ENCODE measurements at places on chromosomes 12 and 14.

DNA sequence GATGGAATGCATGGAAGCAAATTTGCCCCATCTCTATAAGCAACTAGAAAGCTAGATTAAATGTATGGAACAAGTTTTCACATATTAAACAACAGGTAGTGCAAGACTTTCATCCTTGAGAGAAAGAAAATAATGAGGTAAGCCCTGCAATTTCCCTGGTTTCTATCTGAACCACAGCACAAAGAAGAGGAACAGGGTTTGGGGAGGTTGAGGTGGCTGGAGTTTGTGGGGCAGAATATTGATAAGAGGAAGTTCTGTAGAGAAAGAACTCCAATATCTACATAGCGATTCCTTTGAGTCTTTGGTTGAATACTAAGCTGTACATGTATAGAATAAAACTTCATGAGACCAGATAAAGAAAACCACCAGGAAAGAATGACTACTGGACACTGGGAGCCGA is 96.3 kb upstream of the CCND2 start:
- DNase-seq, result peak; percentile 26

DNA sequence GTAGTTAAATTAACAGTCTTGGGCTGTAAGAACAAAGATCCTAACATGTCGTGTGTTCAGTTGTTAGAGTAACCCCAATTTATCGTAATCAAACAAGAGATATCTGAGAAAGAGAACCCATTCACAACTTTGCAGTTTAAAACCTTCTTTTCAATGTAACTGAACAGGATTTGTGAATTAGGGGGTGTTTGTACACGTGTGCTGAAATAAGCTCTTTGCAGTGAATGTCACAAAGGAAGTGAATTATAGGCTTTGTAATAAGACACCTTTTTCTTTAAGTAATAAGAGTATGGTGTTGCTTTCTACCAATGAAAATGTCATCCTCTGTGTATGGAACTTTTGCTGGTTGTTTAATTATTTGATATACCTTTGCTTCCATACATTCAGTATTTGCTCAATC is 114.0 kb downstream of the ALX1 start:
- no peak for DNase-seq

DNA sequence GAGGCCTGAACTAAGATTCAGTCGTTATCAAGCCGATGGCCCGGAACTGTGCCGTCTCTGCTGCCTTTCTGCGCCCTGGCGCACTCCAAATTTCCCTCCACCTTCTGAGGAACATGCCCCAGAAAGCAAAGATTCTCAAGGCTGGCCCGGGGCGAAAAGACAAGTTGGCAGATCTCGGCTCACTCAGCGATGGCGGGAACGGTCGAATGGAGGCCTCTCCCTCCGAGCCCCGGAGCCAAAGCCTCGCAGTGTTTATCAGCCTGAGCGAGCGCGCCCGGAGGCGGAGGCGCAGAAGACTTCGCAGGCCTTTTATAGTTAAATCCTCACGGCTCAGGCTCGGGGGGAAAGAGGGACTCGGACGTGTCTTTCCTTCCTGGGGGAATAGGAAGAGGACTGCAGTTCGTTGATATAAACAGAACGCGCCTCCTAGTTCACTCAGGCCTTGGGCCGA is 5.6 kb downstream of the TBX5 start:
- DNase-seq, result no peak

DNA sequence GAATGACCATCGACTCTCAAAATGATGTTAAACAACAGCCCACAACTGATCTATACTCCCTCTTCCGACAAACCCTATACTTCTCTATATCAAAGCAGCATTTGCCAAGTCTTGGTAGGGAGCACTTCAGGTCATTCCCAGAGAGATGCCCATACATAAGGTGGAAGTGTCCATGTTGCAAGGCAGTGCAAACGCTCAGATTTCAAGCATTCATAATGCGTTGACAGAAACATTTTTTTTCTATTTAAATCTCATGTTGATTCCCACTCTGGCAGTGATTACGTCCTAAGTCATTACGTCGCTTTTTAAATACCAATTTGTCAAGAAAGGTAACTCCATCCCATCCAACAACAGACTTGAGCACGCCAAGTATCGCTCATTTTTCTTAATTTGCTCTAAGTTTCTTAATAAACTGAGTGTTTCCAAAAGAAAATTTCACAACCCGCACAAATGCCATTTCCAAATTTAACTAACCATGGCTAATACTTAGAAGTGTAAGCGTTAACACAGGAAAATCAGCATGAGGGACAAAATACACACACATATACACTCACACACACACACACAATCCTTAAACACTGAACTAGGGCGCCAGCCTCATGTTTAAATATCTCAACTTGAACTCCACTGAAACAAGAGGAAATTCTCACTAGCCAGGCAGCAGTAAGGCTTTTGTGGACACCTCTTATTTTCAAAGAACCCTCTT is 1.1 kb downstream of the GXYLT1 start:
- DNase-seq, result peak; percentile 55

DNA sequence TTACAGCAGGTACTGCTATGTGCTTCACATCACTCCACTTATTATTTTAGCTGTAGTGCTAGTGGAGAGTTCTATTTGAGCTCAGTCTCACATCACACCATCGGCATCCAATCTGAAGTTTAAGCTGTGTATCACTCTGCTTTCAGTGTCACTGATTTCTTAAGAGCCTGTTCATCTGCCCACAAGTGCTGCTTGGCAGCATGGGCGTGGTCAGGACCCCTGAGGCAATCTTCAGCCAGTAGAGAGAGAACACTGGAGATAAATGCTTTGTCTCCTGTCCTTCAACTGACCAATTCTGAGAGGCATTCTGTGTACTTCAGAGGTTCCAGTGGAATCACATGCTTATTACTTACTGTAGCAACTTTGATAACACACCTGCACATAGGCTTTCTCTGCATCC is 728.8 kb downstream of the RPS29 start:
- peak; percentile 2 for DNase-seq

- DNase-seq, result peak; percentile 89
Observed at GRCh38 chr12:132904718-132905328, 17.4 kb upstream of the CHFR start.

DNA sequence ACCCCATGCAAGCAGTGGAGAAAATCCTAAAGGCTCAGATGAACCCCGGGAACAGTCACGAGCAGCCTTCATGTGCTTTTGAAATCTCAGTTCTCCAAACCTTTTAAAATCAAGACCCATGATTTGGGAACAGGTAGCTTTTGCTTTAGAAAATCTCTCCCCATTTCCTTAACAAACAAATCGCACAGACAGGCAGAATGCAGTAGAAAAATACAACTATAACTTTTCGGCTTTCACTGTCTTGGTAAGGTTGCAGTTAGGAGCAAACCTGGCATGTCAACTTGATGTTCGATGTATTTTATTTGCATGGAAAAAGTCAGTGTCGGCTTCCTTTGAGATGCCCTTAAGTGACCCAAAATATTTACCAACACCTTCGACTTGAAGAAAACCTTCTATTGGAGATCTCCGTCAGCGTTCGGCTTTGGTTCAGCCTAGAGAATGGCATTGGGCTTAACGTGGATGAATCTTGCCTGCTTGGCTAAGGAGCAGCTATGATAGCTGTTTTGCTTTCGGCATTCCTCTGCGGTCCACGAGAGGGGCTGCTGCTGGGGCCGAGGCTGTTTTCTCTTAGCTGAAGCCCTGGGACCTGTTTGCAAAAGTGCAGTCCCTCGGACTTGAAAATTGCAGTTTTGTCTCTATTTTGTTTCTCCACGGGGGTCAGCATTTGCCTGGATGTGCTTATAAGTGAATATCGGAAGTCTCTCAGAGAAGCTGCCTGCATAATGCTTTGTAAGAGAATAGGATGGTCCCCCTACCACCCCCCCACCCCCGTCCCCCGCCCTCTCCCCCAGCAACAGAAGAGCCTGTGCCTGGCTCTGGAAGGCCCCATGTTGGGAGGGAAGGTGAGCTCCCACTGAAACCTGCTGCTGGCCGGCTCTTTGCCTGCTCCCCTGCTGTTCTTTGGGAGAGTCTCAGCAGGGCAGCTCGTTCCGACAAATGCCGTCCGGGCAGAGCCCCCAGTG is 122.8 kb downstream of the AACS start:
- DNase-seq, result no peak

DNA sequence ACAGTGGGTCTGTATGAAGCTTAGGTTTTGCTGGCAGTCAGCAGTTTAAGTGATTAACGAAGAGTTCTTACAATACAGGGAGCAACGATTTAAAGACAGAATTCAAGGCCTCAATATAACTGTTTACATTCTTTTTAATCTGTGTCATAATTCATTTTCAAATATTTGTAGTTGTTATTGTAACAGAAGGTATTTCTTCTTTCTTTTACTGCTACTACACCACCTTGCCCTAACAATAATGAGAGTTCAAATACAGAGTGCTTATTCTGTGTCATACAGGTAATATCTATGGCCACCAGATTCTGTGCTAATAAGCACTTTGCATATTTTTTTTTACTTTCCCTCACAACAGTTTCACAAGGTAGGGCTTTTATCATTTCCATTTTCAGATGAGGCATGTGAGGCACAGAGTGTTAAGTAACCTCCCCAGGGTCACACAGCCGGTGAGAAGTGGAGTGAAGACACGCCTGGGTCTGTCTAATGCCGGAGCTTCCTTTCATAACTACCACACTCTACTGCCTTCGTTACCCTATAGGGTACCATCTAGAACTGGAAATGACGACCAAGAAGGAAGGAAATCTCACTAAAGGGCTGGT is 81.9 kb downstream of the PELI2 start:
- no peak for DNase-seq

- no peak for DNase-seq
Observed at GRCh38 chr12:13187399-13187798, 9.1 kb upstream of the EMP1 start.

DNA sequence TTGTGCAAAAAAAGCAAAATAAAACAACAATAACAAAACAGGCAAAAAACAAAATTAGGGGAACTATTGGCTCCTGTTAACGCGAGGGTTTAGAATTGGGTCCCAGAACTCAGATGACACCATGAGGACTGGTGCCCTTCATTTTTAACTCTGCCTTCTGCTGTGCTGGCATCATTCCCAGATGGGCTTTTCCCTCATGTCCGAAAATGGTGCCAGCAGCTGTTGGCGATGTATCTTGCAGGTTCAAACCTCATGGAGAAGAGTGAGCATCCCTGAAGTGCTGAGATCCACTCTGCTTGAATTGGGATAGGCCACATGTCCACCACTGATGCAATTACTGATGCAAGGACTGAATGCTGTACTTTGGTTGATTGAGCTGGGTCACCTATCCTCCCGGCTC is 61.1 kb downstream of the MYRFL start:
- DNase-seq, result no peak

GRCh38 chr12:51678086-51678724 is 87.2 kb downstream of the SCN8A start:
- peak; percentile 58 for DNase-seq

DNA sequence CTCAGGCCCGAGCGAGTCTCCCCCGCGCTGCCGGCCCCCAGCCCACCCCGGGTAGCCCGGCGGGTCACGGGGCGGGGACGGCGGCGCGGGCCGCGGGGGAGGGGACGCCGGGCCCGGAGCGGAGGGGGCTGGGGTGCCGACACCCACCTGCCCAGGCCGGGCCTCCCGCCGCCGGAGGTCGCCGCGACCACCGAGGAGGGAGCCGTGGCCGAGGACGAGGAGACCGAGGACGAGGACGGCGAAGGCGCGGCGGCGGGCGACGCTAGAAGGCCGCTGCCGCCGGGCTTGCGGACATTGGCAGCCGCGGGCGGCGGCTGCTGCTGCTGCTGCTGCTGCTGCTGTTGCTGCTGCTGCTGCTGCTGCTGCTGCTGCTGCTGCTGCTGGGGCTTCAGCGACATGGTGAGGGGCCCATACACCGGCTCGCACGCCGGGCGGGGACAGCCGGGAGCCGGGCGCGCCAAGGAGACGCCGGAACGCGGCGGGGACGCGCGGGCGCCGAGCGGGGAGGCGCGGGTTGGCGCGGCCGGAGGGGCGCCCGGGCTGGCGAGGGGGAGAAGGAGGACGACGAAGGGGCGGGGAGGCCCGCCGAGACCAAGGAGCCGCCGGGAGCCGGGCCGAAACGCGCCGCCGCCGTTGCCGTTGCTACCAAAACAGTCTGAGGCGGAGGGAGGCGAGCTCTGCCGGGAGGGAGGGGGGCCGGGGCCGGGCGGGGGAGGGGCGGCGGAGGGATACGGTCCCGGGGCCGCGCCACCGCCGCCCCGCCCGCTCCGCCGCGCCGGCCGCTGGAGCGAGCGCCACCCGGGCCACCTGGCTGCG is at the start of gene ATXN2:
TSS of gene ATXN2 (minus strand) at position 679 of the 816 bp plus-strand sequence. CDS start at position 398, 281 bp downstream.
- peak; percentile 83 for DNase-seq

DNA sequence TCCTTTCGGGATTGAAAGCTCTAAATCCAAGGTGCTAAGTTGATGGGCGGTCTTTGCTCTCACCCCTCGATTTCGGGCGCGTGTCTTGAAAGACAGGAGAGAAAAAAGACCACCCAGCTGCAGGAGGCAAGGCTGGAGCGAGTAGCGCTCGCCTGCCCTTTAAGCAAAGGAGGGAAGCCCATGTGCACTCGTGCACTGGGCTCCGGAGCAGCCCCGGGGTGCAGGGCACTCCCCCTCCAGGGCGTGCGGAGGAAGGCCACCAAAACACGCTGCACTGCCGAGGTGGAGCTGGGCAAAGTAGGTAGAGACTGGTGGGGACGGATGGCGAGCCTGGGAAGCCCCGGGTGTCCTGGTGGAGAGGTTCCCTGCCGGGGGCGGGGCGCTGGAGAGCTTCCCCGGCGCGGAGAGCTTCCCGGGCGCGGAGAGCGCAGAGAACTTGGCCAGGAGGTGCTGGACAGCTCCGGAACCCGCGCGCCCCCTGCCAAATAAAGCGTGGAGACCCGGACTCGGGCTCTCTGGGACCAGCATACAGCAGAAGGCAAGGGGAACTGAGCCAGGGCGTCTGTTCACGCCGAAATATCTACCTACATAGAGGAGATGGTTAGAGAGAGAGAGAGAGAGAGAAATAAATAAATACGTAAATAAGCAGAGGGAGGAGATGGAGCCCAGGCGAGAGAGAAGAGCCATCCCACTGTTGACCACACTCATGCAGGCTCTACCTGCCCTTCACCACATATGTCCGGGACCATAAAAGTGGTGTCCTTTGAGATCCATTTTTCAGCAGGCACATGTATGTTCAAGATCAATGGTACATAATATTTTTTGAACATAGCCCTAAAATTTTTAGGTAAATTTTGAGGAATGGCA is 662 bp upstream of the NELL2 start:
- no peak for DNase-seq

DNA sequence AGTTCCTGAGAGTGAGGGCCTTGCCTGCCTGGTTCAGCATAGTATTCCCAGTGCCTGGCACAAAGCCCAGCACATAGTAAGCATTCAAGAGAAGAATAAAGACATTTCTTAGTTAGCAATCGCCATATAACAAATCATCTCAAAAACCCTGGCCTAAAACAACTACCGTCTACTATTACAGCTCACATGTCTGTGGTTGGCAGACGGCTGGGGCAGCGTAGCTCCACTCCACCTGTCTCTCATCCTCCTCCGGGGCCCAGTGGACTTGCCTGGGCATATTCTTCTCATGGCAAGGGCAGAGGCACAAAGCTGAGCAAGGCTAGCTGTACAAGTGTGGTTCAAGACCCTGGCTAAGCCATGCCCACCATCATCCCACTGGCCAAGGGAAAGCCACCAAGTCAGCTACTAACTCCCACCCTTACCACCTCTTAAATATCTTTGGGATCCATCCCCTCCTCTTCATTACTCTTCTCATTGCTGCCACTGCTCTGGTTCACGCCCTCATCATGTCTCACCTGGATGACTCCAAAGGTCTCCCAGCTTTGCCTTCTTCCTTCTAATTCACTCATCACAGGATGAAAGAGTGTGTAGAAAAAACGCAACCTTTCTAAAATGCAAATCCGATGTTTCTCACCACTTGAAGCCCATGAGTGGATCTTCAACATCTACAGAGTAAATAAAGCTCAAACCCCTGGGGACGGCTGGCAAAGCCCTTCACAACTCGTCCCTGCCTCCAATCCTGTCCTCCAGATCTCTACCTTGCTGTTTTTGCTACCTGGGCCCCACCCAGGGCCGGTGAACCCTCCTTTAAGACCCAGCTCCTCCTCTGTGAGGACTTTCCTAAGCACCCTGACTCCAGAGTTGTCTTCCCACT is 10.4 kb downstream of the TMEM229B start:
- DNase-seq, result no peak
